ENCODE measurements at places on chromosomes 16 and 17. TPM values are rescaled to one million over a fixed set of nuclear protein-coding genes. Genes with fewer than 3 reads are reported as not detected.

Gene OR3A3
- not detected for total RNA-seq

Gene GCGR
- 0.35 TPM for total RNA-seq

Gene KRTAP16-1
- not detected for total RNA-seq

Gene DYNLRB2
- not detected for total RNA-seq

Gene TBC1D3E
- total RNA-seq, result not detected

Gene OSGIN1
- total RNA-seq, result 40.0 TPM

Gene MYH2
- not detected for total RNA-seq

Gene SKAP1
- total RNA-seq, result 0.34 TPM

Gene TBC1D3D
- total RNA-seq, result not detected

Gene SLC5A11
- 0.42 TPM for total RNA-seq

Gene HOXB3
- total RNA-seq, result 5.9 TPM

Gene SOX9
- total RNA-seq, result 8.3 TPM

Gene OTOP2
- total RNA-seq, result not detected

Gene KRT32
- not detected for total RNA-seq

Gene HSF4
- total RNA-seq, result 15.9 TPM

Gene IFT20
- total RNA-seq, result 59.6 TPM

All from A549 treated with ZK216348 at 1 μM for 4 hours (cell line).